ENCODE measurements at places on chromosomes 16 and 17.

GRCh38 chr16:70676675-70677498 is 9.0 kb downstream of the MTSS2 start:
- DNase-seq, result no peak

DNA sequence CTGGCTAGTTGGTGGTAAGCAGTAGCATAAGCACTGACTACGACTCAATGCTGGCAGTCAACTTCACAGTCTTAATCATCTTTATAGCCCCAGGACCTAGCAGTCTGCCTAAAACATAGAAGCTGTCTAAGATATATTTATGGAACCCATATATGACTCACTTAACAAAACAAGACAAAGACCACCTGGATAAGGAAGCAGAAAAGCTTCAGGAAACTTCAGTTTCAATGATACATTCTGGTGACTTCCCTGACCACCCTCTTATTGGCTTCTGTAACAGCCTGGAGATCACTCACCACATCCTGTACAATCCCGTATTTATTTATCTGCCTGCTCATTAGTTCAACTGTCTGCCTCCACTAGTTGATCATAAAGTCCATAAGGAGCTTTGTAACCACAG is 95.5 kb downstream of the PMP22 start:
- DNase-seq, result no peak

- no peak for DNase-seq
Measured at GRCh38 chr17:60248618-60249289, 99.0 kb downstream of the CA4 start.

DNA sequence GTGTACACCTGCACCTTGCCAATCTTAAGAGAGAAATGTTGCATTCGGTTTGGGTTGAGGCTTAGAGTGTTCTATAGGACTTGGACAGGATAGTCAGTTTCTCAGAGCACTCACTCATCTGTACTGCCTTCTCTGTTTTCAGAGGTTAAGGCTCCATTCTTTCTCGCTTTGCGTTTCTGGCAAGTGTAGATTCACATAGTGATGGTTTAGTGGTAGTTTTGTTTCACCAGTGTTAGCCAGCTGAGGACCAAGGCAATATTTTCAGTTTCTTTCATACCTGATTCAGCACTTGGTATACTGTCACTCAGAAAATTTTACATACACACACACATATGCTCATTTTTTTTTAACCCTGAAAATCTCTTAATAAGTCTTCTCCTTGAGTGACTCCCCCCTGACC is 1.3 kb downstream of the ATXN1L start:
- DNase-seq, result no peak

DNA sequence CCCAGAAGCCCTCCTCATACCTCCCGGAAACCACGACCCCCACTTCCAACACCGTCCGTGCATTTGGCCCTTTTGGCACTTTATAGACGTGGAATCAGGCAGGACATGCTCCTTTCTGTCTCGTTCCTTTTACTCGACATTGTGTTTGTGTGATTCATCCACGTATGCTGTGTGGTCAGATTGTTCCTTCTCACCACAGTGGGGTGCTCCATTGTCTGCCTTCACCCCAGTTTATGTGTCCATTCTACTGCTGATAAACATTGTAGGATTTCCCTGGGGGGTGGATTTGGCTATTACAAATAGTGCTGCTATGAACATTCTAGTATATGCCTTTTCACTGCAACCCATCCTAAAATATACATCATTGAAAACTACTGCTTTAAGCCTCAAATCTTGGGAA is 28.9 kb upstream of the RPH3AL start:
- no peak for DNase-seq

- no peak for DNase-seq
Measured at GRCh38 chr17:182050-182751, 751 bp upstream of the DOC2B start.

GRCh38 chr17:39599004-39599664 is 8.6 kb downstream of the NEUROD2 start:
- no peak for DNase-seq

GRCh38 chr16:75931043-75931442 is 204.8 kb upstream of the CPHXL start:
- DNase-seq, result no peak

DNA sequence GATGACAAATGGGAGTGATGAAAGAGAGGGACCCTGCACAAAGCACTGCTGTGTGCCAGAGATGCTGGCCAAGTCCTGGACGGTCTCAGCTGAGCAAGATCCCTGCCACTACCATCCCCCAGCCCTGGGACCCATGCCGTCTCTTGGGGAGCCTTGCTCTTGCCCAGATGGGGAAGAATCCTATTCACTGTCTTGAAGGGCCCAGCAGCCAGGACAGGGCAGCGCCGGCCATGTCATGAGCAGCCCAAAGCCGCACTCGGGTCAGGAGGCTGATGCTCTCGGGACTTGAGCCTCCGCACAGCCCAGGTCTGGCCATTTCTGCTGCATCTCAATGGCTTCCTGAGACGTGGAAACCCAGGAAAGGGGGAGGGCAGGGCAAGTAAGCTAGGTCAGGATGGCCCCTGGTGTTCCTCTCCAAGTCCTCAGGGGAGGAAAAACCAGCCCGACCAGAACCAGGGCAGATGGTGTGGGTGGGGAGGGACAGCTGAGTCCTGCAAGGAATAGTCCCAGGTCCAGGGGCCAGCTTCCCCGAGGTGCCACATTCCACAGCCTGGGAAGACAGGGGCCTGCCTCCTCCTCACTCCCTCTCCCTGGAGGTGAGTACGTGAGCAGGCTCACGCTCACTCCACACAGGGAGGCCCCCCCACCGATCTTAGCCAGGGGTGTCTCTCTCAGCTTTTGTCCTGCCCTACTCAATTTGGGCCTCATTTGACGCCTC is 7.8 kb upstream of the KRT19 start:
- no peak for DNase-seq

GRCh38 chr16:12613131-12613991 is 190.3 kb downstream of the CPPED1 start:
- no peak for DNase-seq

DNA sequence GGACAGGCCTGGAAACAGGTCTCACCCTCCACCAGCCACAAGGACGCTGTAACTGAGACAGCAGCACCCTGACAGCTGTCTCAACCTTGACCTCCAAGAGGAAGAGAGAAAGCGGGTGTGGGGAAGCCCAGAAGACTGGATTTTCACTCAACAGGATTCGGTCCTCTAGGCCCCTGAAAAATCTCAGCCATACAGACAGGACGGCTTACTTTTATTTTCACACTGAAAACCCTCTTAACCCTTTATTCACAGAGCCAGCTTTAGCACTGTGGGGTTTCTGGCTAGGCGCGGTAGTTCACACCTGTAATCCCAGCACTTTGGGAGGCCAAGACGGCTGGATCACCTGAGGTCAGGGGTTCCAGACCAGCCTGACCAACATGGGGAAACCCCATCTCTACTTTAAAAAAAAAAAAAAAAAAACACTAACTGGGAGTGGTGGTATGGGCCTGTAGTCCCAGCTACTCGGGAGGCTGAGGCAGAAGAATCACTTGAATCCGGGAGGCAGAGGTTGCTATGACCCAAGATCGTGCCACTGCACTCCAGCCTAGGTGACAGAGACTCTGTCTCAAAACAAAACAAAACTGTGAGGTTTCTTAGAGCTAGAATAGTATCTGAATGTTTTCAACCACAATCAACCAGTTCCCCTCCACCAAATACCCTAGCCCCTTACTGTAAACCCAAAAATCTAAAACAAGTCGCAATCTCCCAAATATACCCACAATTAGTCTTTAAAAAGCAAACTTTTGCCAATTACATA is 5.3 kb downstream of the ANKRD11 start:
- DNase-seq, result no peak

DNA sequence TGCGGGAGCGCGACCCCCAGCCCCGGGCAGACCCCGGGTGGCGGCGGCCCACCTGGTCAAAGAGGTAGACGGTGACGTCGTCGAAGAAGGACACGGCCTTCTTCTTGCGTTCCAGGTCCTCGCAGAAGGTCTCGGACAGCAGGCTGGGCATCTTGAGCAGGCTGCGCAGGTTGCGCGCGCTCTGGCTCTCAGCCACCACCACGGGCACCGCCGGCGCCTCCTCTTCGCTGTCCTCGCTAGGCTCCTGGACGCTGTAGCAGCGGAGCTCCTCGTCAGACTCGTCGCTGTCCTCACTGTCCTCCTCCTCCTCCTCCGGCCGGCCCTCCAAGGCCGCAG is 45.2 kb upstream of the PVALEF start:
- no peak for DNase-seq

- no peak for DNase-seq
Measured at GRCh38 chr16:89826531-89827382, 1.5 kb upstream of the SPIRE2 start.

GRCh38 chr17:61805399-61805798 is 57.9 kb downstream of the BRIP1 start:
- no peak for DNase-seq

DNA sequence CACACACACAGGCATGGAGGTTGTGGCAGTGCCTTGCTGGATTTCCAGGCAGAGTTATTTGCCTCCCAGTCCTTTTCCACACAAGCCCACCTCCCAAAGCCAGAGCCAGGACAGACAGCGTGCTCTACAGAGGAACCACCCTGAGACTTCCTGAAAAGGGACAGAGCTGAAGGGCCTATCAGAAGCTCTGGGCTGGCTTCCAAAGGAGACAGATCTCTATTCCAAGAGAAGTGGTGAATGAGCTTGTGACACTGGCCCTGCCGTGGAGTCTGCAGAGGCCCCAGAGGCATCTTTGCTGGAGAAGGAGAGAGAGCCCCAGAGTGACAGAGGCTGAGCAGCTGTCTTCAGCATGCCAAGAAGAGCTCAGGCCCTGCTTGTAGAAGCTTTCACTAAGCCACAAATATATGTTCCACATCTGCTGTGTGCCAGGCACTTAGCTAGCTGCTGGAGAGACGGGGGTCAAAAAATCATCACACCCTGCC is 8.3 kb upstream of the LPCAT2 start:
- DNase-seq, result no peak

- no peak for DNase-seq
Measured at GRCh38 chr16:23949630-23950290, 114.0 kb downstream of the PRKCB start.

GRCh38 chr16:13291591-13292333 is 390.4 kb downstream of the SHISA9 start:
- DNase-seq, result no peak

- DNase-seq, result peak; percentile 28
Measured at GRCh38 chr17:64028874-64029464, 8.5 kb upstream of the ICAM2 start.

DNA sequence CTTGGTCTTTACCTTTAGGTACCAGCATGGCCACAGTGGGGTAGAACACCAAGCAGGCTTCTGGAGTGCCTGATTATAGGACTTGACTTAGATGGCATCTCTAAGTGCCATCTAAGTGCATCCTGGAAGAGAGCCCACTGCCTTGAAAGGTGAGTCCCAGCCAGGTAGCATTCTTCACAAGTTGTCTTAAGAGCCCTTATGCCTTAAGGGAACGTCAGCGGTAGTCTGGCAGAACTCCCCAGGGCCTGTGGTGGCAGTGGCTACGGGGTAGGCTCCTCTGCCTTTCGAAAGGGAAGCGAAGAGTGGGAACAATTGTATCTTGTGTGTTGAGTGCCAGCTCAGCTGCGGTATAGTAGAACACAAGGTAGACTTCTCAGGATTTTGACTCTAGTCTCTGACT is 549.0 kb downstream of the HS3ST4 start:
- DNase-seq, result no peak

DNA sequence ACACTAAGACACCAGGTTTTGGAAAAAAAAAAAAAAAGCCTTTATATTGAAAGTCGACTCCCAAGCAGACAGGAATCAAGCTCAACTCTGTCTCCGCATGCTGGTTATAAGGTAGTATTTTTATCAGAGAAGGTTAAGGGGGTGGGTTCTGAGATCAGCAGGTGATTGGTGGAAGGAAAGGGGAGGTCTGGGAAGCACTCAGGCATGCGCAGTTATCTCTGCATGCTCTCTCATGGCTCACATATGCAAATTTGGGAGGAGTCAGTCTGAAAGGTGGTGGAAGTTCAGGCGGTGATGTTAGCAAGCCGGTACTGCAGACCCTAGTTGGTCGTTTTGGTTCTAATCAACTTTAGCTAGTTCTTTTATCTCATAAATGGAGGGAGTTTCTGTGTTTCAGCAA is 357.6 kb upstream of the C16orf82 start:
- DNase-seq, result no peak

GRCh38 chr17:57557834-57558681 is 187.0 kb downstream of the CCDC182 start:
- DNase-seq, result peak; percentile 54

DNA sequence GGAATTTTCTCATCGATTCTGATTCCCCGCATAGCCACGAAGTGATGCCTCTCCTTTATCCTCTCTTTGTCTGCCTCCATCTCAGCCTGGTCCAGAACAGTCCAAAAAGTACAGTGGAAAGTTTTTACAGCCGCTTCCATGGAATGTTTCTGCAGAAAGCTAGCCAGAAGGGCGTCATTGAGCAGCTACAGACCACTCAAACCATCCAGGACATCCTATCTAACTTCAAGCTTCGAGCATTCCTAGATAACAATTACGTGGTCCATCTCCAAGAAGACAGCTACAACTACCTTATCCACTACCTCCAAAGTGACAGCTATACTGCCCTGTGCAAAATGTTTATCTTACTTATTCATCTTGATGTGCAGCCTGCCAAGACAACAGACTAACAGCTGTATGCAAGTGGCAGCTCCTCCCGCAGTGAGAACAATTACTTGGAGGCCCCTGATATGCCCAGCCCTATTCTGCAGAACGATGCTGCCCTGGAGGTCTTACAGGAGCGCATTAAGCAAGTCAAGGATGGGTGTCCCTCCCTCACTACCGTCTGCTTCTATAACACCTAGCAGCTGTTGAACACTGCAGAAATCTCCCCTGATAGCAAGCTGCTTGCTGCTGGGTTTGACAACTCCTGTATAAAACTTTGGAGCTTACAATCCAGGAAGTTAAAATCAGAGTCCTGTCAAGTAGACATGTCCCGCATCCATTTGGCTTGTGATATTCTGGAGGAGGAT is 38.9 kb downstream of the SLFN12L start:
- DNase-seq, result no peak

DNA sequence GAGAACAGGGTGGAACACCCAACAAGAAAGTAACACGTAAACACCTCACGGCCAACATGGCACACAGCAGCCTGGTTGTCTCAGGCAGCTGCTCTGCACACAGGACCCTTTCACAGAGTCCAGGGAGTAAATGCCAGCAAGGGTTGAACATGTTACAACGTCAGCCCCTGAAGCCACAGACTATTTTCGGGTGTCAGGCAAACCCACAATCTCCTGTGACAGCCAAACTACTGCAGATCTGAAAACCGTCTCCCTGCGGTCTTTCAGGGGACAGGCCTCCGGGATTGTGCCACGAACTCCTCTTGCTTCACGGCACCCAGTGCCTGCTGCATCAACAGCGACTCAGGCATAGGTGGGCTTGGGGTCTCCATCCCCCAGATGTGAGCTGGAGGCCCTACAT is 127.7 kb downstream of the XYLT1 start:
- DNase-seq, result no peak

DNA sequence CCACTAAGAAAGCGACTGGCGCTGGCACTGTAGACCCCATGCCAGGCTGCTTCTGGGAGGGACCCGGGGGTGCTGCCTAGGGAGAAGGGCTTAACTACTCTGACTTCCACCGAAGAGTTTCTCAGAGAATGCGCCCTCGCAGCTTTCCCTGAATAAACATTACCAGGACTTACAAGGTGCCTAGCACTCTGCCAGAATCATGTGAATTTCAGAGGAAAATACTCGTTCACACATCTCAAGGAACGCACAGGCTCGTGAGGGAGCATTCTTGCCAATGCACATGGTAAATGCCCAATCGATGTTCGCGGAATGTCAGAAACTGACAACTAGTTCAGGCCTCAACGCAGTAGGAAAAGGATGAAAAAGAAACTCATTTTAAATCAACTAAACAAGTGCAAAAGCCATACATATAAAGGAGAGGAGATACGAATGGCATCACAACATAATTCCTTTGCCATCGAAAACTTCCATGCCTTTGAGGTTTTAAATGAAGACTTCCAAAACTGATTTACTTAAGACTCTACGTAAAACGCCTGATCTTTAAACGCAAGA is 999 bp downstream of the CMC2 start:
- no peak for DNase-seq

All from smooth muscle cell of the brain vasculature (primary cell).